ENCODE measurements at places on chromosomes 6 and 20. TPM values are rescaled to one million over a fixed set of nuclear protein-coding genes. Genes with fewer than 3 reads are reported as not detected.

Gene TXNDC5
- 71.6 TPM for total RNA-seq

- peaks cover 2% of the 10 kb centered on the region for H3K36me3 ChIP-seq
- DNase-seq = no peak
- H3K27ac ChIP-seq = no peak overlapping the region
- no peak overlapping the region for H3K4me3 ChIP-seq
- no peaks in the 10 kb centered on the region for H3K27me3 ChIP-seq
Measured at GRCh38 chr6:165652766-165653165, 10.3 kb downstream of the PDE10A start.

Gene SLC26A8
- not detected for total RNA-seq

- peaks cover 3% of the 10 kb centered on the region for H3K27me3 ChIP-seq
- H3K4me3 ChIP-seq = no peak overlapping the region
- no peak overlapping the region for H3K27ac ChIP-seq
- no peaks in the 10 kb centered on the region for H3K4me1 ChIP-seq
Measured at GRCh38 chr20:1045860-1046418, 43.8 kb upstream of the RSPO4 start.

All from progenitor cell of endocrine pancreas (in vitro differentiated cells).